ENCODE measurements at places on chromosomes 16 and 17. TPM values are rescaled to one million over a fixed set of nuclear protein-coding genes. Genes with fewer than 3 reads are reported as not detected.

Gene C16orf82
- not detected for total RNA-seq

Gene TBC1D26
- total RNA-seq, result under 0.01 TPM

Gene SPSB3
- 35.5 TPM for total RNA-seq

Gene SRCIN1
- 0.68 TPM for total RNA-seq
